ENCODE measurements at places on chromosomes 2 and 18.

- DNase-seq, result no peak
Measured at GRCh38 chr2:18219676-18220075, 340.8 kb downstream of the RDH14 start.

DNA sequence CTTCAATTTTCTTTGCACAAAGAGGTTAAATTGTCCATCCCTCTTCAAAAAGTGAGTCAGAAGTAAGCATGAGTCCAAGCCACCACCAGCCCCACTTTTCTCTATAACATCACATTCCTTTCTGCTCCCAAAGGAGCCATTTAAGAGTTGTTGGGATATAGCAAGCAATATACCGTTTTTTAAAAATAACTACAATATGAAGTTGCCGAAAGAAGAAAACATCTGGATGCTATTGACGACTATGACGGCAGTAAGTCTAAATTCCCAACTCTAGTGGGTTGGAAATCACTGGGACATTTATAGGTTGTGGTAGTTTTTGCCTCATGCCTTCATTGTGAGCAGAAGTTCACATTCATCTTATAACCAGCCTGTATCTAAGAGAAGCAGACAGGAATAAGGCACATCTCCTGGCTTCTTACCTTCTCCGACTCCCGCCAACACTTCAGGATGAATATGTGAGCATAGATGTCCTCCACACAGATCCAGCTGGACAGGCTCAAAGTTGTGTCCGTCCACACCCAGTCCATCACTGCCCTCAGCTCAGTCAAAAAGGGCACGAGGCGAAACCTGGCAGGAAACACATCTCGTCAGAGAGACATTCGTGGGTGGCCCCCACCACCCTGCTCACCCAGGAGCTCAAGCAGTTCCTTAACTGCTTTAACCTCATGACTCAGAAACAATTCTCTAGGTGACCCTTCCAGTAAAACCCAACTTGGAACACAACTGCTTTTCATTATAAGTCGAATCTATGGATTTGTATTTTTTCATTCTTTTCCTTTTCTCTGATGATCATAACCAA, 163.6 kb downstream of the NAPG start:
- no peak for DNase-seq

DNA sequence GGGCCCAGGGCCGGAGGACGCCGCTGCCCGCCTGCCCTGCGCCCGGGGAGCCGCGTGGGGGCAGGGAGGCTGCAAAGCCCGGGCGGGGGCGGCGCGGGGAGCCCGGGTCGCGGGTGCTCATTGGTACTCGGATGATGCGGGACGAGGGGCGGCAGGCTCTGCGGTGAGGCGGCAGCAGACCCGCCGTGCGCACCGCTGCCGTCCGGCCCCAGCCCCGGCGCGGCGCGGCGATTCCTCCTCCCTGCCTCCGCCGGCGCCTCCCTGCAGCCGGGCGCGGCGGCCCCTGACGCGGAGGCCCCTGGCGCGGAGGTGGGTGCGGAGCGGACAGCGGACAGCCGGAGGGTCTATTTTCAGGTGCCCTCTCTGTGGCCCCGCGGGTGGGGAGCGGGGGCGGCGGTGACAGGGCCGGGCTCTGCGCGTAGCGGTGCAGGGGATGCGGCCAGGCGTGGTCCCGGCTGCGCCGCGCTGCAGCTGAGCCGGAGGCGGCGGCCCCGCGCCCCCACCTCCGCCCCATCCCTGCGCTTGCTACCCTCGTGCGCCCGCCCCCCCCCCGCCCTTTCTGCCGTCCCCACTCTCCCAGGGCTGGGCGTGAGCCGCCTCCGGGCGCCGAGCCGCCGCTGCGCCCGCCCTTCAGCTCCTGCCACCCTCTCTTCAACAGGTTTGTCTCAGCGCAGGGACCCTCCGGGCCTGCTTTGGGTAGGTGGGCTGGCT, 640 bp downstream of the SPTBN1 start:
- DNase-seq, result no peak

- DNase-seq, result peak; percentile 26
Measured at GRCh38 chr18:23871410-23871809, 143.1 kb upstream of the TTC39C start.

GRCh38 chr2:127638361-127639110, 7.4 kb upstream of the GPR17 start:
- DNase-seq, result no peak

GRCh38 chr2:51758081-51758480, 726.1 kb upstream of the NRXN1 start:
- DNase-seq, result no peak

DNA sequence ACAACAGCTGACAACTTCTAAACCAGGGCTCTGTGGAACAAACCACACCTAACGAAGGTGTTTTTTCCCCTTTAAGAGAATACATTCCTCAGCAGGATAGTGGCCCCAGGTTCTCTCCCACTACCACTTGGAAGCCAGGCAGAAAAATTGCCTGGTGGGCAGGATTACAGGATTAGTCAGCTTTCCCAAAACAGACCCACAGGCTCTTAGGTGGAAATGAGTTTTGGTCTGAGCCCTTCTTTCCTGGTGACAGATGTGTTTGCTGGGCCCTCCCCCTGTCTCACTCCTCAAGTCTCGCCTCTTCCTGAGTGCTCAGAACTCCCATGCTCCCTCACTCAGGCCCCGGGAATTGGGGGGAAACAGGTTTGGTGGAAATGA, 139.4 kb upstream of the HAAO start:
- no peak for DNase-seq

- DNase-seq, result no peak
Measured at GRCh38 chr2:128732976-128733431, 414.3 kb upstream of the HS6ST1 start.

DNA sequence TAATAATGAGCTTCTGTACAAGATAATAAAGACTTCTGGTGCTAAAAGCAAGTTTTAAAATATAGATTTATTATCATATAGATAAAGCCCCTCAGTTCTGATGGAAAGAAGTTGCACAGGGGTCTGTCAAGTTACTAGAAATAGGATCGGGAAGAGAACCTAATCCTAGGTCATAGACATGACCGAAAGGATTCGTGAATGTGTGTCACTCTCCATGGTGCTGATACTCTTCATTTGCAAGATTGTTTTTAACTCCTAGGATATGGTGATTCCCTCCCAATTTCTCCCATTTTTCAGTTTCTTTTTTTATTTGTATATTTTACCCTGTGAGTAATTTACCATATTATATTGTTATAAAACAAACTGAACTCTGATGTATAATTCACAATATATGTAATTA, 58.9 kb upstream of the CTNNA2 start:
- DNase-seq, result no peak

DNA sequence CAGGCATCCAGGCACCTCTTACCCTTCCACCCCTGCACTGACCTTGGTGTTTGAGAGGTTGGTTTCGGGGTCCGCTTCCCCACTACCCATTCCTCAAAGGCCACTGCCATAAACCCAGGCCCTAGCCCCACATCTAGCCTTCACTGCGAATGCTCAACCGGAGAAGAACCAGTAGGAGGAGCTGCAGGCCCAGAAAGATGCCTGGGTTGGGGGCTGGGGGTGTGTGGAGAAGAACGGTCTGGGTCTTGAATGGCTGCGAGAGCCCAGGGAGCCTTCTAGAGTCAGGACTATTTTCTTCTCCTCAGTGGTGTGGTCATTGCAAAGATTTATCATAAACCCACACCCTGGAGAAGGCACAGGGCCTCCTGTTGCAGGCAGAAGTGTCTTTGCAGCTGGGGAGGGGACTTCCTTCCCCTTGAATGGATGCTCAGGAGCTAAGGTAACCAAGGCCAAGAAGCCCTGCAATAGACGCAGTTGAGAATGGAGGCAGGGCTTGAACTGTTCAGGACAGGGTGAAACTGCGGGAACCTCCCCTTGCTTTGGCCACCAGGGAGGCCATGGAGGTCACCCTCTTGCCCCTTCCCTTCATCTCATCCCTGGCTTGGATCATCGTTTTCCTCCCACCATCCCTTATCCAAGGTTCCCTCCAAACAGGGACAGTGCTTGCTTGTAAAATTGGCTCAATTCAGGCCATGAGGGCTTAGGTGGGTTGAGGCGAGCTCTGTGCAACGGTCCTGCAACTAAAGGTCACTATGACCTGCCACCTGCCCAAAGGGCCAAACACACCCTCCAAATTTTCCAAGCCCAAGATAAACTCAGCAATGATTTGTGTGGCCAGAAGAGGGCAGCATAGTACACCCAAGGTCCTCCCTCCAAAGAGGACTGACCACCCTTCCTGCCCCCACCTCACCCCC, 20.9 kb downstream of the THNSL2 start:
- DNase-seq, result peak; percentile 28

GRCh38 chr2:20213651-20214565, 11.0 kb downstream of the SDC1 start:
- DNase-seq, result no peak

DNA sequence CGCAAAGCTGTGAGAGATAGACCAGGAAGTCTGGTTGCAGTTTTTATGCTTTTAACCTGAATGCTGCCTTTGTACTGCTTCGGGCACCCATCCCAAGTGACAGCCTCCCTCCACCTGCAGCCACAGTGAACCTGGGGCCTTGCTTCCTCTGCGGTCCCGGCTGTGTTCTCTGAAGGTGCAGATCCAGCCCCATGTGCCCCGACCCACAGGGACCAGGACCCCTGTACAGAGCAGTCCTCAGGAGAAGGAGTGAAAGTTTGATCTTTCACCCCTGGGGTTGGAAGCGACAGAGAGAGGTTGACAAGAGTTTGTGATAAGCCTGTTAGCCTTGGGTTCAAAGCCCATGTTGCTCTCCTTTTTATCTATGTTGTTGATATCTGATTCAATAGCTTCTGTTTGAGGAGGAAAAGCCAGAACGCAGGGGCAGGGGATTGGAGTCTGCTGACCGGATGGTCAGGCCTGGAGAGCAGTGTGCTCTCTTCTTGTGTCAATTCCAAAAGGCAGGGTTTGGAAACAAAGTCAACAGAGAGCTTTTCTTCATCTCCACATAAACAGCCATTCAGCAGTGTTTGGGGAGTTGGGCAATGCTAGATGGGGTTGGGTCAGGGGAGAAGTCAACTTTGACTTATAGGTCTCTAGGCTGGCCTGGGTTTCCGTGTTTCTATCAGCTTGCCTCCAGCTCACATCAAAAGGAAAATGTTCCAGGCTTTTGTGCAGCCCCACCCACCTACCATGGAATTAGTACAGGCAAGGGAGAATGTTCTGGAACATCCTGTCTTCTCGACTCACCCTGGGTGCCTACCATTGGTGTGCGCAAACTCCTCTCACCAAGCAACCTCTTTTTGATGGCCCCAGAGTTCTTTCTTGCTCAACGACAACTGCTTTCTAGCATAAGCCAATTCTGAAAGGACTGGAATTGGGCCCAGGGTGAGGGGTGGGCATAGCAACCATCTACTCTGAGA, 214.9 kb downstream of the ALPK2 start:
- no peak for DNase-seq

DNA sequence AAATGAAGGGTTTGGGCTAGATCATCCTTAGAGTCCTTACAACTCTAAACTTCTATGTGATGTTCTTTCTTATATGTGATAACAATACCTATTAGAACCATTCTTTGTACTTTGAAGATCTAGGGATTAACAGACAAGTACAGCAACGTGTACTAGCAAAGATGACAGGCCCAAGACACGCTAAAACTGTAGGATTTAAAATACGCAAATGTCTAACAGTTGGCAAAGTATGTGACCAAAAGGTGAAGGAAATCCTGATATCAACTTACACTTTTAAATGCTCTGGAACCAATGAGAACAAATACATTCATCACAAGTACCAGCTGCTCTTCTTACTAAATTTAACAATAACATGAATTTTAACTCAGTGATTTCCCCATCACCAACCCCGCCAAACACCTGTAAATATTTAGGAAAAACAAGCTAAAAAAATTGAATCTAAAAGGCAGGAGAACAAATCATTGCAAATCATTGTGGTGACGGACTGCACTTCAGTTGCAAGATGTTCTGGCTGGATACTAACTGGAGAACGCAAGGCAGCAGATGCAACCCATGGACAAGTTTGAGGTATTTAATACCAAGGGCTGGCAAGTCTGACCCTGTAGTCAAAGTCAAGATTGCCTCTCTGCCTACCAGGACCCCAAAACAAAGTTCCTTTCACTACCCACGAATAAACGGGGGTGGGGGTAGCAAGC, 1.4 kb downstream of the ANKRD44 start:
- DNase-seq, result no peak

GRCh38 chr2:317501-318424, 29.9 kb upstream of the ALKAL2 start:
- peak; percentile 77 for DNase-seq

GRCh38 chr2:101307950-101308431, 510 bp downstream of the RNF149 start:
- peak; percentile 42 for DNase-seq

DNA sequence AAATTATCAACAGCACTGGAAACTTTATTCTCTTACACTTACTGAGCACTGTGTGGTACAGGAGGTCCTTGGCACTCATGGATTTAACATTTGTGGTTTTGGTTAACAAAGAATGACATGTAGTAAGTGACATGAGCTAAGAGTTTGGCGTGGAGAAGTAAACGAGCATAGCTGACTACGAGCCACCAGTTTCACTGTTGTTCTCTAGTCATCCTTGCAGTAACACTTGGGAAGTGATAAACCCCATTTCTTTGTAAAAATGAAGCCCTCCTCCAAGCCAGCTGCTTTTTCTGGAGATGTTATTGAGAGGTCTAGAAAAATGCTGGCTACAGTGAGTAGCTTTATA, 32.7 kb downstream of the QPCT start:
- peak; percentile 81 for DNase-seq

- peak; percentile 46 for DNase-seq
Measured at GRCh38 chr18:63994783-63995399, 25.0 kb downstream of the SERPINB8 start.

GRCh38 chr18:55559739-55560138, 28.3 kb downstream of the TCF4 start:
- DNase-seq, result no peak

DNA sequence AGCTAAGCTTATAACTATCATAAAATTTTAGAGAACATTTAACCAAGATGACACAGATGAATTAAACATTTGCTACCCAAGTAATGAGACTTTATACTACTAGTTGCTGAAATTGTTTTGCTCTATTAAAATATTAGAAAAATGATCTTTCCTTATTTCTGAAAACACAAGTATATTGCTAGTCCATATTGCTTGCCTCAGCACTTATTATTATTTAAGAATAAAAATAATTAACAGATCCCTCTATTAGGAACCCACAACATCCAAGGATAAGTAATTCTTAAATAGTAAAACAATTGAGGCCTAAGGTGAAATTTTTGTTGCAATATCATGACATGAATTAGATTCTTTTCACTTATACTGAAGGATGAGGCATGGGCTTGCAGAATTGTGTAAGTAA, 65.2 kb downstream of the CCDC148 start:
- no peak for DNase-seq

DNA sequence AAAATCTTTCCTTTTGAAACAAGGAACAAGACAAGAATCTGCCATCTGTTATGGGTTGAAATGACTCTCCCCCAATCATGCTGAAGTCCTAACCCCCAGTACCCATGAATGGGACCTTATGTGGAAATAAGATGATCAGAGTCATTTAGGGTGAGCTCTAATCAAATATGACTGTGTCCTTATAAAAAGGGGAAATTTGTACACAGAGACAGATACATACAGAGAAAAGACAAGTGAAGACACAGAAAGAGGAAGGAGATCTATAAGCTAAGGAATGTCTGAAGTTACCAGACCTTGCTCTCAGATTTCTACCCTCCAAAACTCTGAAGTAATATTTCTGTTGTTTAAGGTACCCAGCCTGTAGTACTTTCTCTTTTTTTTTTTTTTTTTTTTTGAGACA, 15.7 kb downstream of the TGFBRAP1 start:
- DNase-seq, result no peak
